Transverse colon (tissue), 4 donors: ENCODE measurements at places on chromosomes 12 and 14.

- DNase-seq, result no peak
Observed at GRCh38 chr14:98347686-98348085, 924.3 kb downstream of the BCL11B start.

DNA sequence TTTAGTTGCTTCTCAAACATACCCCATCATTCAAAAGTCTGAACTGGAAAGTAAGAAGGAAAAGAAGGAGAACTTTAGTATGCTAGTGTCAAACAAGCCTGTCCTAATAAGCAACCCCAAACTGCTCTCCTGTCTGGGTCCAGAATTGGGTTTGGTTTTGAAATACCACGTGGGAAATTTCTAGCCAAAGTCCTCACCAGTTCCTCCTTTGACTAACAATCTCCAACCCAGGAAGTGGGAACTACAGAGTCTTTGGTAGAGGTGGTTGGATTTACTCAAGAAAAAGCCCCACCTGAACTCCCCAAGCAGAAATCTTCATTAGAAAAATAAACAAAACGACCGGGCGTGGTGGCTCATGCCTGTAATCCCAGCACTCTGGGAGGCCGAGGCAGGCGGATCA lies 17.4 kb upstream of the EIF4B start:
- no peak for DNase-seq

- DNase-seq, result peak; percentile 79
Observed at GRCh38 chr12:94062796-94063635, 85.4 kb upstream of the PLXNC1 start.

GRCh38 chr12:67623259-67623658 lies 25.3 kb upstream of the DYRK2 start:
- no peak for DNase-seq

- no peak for DNase-seq
Observed at GRCh38 chr14:37089410-37089809, 83.0 kb downstream of the SLC25A21 start.
